Type B pancreatic cell (in vitro differentiated cells): ENCODE measurements at places on chromosomes 4 and X. TPM values are rescaled to one million over a fixed set of nuclear protein-coding genes. Genes with fewer than 3 reads are reported as not detected.

DNA sequence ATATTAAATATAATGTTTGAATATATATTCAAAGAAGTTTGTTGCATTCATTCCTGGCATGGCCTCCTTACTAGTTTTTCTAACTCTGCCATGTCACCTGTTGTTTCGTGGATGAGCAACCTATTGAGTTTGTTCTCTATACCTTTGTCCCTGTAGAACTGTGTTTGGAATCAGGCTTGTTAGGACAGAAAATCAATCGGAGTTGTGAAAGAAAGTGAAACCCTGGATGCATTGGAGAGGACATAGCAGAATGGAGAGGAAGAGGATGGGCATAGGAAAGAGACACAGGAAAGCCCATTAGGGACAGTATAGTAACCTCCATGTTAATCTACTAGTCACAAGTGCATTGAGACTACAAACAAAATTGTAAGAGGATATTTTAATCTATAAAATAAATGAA, 31.2 kb downstream of the ANK2 start:
- H3K36me3 ChIP-seq: no peaks in the 10 kb centered on the region
- H3K27ac ChIP-seq: no peak overlapping the region
- DNase-seq: no peak
- peaks cover 9% of the 10 kb centered on the region for H3K4me1 ChIP-seq
- H3K4me3 ChIP-seq: no peak overlapping the region

DNA sequence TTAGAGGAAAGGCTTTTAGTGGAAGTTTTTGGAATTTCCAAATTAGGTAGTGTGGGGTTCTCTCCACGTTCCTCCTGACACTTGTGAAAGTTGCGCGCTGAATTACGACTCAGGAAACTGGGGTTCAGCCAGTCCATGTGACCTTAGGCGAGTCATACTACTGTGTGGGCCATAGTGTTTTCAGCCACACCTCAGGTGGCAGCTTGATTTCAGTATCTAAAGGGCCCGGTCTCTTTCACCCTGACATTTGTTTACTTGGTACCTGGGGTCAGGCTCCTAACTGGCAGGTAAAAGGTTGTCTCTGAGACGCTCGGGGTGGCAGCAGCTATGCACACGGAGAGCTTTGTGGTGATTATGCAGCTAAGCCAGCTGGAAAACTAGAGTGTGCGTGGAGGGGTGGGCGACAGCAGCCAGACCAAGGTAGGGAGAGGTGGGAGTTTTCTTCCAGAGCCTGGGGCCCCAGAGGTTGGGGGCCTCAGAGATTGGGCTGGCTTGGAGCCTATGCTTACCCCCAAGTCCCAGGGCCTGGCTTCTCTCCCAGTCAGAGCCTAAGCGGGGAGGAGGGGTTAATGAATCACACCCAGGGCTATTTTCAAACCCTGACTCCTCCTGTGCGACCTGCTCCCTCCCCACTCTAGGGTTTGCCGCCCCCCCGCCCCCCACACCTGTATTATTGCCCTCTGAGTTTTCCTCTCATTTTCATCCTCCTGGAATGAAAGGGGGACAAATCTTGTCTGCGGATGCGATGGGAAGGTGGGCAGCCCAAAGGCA, 47.2 kb downstream of the STARD8 start:
- H3K27me3 ChIP-seq: peaks cover 5% of the 10 kb centered on the region
- no peak for DNase-seq
- peak overlapping the region; percentile 85 for H3K4me3 ChIP-seq
- H3K36me3 ChIP-seq: no peaks in the 10 kb centered on the region
- no peaks in the 10 kb centered on the region for H3K4me1 ChIP-seq

DNA sequence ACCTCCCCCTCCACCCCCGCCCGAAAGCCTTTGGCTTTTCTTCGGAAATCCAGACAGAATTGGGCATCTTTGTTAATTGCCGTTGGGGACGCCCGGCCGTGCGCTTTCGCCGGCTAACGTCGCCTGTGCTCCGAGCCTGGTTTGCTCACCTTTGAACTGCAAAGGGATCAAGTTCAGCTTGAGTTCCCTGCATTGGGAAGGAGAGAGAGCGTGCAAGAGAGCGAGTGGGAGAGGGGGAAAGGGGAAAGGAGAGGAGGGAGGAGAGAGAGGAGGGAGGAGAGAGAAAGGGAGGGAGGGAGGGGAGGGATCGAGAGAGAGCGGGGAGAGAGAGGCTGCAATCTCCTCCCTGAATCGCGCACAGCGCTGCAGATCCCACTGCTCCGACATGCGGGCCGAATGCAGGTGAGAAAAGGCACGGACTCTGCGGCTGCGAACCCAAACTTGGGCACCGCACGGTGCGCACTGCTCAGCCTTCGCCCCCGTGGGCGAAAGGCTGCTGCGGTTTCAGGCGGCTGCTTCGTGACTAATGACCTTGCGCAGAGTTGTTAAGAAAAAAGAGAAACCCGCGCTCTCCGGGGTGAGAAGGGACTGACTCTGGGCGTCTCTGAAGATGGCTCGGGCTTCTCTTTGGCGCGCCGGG, at the start of gene PCDH7:
PCDH7 (plus strand) TSS at position 349 of the 640 bp plus-strand sequence. CDS start 1,054 bp downstream, outside the sequence.
- peaks cover 16% of the 10 kb centered on the region for H3K36me3 ChIP-seq
- no peak for DNase-seq
- H3K27me3 ChIP-seq: peaks cover 5% of the 10 kb centered on the region

DNA sequence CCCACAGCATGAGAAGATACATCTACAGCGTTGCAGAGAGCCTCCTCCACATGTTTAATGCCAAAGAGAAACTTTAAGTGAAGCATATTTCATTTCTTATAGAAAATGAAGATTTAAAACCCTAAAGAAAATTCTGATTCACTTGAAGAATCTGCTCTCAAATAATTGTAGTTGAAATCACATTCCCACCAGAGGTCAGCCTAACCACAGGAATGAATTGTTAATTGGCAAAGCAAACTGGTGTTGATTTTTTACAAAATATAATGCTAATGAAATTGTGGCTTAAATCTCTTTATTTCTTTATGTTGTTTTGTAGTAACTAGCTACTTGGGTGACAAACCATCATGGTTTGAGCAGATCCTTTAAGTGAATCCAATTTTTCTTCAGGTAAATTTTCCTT, 31.1 kb upstream of the WDR17 start:
- no peak overlapping the region for H3K4me3 ChIP-seq
- H3K36me3 ChIP-seq: no peaks in the 10 kb centered on the region
- DNase-seq: no peak
- H3K27ac ChIP-seq: no peak overlapping the region
- no peaks in the 10 kb centered on the region for H3K4me1 ChIP-seq
- H3K27me3 ChIP-seq: peaks cover 11% of the 10 kb centered on the region

- no peak for DNase-seq
- H3K27ac ChIP-seq: no peak overlapping the region
- H3K4me3 ChIP-seq: no peak overlapping the region
- H3K27me3 ChIP-seq: no peaks in the 10 kb centered on the region
- H3K36me3 ChIP-seq: no peaks in the 10 kb centered on the region
- H3K4me1 ChIP-seq: no peaks in the 10 kb centered on the region
Observed at GRCh38 chrX:118872102-118872566, 48.5 kb downstream of the ZCCHC12 start.

GLOD5 gene
- total RNA-seq: not detected in 2 replicates

PRDX4 gene
- 195 and 268 TPM in 2 replicates for total RNA-seq

DNA sequence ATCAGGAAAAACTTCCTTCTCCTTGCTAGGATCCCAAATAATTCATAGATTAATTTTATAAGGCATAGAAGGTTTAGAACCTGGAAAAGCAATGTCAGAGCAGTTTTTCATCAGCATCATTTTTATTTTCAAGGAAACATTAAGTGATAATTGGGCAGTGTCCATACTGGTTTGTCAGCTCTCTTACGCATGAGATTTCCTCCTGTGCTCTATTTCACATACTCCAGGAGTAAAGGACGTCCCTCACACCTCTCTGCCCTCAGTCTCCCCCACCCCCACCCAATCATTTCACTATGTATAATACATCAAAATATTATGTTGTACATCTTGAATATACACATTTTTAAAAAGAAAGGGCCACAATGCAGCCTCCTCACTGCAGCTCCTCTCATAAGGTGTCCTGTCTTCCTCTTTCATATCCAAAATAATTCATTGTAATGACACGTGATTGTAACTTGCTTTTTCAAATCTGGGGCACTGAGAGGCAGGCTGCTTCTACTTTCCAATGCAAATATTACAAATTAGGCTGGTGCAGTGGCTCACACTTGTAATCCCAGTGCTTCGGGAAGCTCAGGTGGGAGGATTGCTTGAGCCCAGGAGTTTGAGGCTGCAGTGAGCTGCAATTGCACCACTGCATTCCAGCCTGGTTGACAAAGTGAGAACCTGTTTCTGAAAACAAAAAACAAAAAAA, 34.4 kb downstream of the ARHGEF38 start:
- H3K27me3 ChIP-seq: no peaks in the 10 kb centered on the region
- no peak overlapping the region for H3K27ac ChIP-seq
- DNase-seq: no peak
- H3K4me1 ChIP-seq: peaks cover 6% of the 10 kb centered on the region

DNA sequence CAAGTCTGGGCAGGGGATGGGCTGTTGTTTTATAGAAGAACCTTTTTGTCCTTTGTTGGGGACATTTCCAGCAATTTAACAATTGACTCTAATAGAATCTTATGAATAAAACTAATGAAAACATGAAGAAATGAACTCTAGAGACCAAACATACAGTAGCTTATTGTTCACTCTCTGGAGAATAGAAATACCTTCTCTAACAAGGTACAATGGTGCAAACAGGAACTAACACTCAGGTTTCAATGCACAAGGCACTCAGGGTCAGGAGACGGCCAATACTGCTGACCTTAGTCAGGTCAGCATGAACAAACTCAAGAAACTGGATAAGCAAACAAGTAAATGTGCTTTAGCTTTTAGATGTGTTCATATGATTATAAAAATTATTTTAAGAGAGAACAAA, 39.6 kb upstream of the FBXW7 start:
- H3K27ac ChIP-seq: no peak overlapping the region
- H3K4me1 ChIP-seq: peaks cover 19% of the 10 kb centered on the region
- no peak for DNase-seq
